DMS79 treated with DMSO at 0.1 percent for 48 hours (cell line): ENCODE measurements at places on chromosomes 2 and 18.

DNA sequence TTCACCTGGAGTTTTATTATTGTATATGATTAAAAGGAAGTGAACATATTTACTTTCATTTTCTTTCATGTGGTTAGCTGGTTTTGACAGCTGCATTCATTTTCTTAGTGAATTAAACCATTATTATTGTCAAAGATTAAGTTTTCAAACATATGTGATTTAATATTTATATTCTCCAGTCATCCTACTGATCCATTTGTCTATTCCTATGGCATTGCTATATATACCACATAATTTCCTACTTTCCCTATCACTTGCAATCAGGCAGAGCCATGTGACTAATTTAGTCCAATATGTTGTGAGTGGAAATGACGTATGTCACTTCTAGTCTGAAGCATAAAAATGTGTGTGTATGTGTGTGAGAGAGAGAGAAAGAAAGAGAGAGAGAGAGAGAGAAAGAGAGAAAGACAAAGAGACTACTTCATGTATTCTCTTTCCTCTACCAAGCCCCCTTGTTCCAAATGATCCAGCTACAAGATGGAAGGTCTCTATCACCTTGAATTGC lies 12.0 kb upstream of the TACR1 start:
- no peak for DNase-seq

DNA sequence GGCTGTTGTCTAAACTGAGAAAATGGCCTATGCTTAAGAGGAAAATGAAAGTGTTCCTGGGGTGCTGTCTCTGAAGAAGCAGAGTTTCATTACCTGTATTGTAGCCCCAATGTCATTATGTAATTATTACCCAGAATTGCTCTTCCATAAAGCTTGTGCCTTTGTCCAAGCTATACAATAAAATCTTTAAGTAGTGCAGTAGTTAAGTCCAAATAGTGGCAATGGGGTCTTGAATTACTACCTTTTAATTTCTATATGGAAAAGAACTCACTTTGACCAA lies 13.8 kb upstream of the ALLC start:
- DNase-seq, result no peak

GRCh38 chr18:905948-906415 lies 1.3 kb downstream of the ADCYAP1 start:
- DNase-seq, result peak; percentile 65

DNA sequence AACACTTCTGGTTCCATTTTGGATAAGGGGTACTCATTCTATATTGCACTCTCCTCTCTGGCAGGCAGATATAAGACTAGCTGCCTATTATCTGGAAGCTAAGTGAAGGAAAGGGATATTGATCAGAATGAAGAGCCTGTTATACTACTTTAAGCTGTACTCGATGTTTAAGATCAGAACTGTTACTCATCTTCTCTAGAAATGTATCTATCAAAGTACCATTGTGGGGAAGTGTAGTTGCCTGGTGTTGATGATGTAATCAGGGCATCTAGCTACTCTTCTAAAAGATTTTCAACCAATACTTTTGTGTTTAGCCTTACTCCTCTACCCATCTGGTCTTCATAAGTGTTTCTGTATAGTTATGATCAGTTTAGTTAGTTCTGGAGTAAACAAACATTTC lies 5.8 kb downstream of the CAMKMT start:
- no peak for DNase-seq

DNA sequence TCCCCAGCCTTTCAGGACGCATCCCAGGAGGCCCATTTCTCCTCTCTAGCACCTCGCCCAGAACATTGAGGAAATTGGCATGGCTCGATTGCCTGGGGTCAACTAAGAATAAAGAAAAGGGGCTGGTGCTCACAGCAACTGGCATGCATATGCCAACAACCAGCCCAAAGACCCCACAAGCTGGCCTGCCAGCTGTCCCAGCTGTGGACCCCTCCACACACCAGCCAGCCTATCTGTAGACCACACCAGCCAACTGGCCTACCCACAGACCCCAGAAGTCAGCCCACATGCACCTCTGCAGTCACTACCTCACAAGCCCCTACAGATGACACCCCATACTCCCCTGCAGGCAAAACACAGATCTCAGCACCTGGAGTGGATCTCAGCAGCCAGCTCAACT lies 123.8 kb upstream of the ID2 start:
- DNase-seq, result no peak

GRCh38 chr2:186806591-186806990 lies 42.4 kb downstream of the ZSWIM2 start:
- no peak for DNase-seq

GRCh38 chr2:235098736-235099494 lies 147.1 kb downstream of the SH3BP4 start:
- no peak for DNase-seq

- no peak for DNase-seq
Observed at GRCh38 chr2:72947952-72948830, 30.9 kb downstream of the EMX1 start.

DNA sequence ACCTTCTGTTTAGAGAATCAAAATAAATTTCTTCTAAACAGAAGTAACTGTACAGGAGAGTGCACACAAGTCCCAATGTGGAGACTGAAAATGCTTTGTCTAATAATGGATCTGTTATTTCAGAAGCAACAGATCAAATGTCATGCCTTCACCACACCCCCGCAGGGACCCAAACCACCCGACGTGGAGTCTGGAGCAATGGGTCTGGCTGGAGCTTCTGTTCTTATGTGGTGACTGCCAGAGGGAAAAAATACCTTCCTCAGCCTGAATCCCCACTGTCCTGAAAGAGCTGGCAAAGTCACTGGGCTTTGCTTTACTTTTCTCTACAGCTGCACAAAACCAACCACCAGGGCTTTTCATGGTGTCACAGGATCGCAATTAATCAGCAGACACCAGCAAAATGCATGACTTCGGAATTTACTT lies 119.0 kb upstream of the ZFP36L2 start:
- DNase-seq, result no peak

- no peak for DNase-seq
Observed at GRCh38 chr2:96097951-96098823, 18.2 kb downstream of the ADRA2B start.

DNA sequence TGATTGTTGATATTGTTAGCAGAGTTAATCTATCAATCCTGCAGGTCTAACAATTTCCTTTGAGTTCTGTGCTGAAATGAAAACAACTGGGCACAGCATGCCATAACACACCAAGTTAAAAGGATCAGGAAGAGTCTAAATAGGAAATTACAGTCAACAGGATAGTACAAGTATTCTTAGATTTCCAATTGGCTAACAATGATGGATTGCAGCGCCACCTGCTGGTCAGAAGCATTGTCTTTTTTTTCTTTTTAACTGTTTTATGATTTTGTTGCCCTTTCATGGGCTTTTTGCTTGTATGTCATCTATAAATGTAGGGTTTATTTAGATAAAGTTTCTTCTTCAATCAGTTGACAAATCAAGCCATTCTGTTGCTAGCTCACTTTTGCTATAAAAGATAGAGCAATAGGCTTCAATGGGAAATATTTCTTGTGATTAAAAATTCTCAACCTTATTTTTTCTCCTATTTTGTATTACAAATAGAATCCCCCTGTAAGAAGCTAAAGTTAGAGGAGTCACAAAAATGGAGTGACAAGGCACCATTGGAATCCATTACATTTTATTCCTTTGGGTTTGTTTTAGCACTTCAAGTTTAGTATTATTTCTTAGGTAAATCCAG lies 40.8 kb upstream of the RPRM start:
- DNase-seq, result peak; percentile 6

DNA sequence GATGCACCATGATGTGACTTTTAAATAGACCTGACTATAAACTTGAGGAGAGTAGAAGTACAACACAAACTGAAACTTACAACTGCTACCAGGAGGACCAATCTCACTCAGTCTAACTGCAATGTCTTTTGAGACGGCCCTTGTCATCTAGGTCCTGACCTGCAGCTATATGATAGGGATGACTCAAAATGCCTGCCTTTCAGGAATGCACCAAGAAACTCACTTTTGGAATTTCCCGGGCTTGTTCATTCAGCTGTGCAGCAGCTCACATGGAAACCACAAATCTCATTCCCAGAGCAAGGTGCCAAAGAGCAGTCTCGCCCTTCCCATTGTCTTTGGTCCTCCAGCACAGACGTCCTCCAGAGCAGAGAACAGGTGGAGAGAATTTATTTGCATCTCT lies 113.7 kb downstream of the SPOPL start:
- DNase-seq, result no peak

DNA sequence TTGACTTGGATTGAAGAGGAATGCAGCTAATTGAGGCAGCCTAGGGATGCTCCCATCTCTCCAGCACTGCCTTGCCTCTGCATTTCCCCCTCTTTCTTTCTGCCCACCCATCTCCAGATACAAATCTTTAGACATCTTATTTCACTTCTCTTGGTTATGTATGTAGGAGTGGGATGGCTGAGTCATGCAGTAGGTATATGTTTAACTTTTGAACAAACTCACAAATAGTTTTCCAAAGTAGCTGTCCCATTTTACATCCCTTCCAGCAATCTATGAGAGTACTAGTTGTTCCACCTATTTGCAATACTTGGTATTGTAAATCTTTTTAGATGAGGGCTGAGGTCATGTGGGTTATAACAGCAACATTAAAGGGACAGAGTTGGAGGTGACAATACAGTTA lies 329.9 kb downstream of the DYSF start:
- DNase-seq, result no peak

- no peak for DNase-seq
Observed at GRCh38 chr2:190415794-190416775, 7.9 kb downstream of the MFSD6 start.

DNA sequence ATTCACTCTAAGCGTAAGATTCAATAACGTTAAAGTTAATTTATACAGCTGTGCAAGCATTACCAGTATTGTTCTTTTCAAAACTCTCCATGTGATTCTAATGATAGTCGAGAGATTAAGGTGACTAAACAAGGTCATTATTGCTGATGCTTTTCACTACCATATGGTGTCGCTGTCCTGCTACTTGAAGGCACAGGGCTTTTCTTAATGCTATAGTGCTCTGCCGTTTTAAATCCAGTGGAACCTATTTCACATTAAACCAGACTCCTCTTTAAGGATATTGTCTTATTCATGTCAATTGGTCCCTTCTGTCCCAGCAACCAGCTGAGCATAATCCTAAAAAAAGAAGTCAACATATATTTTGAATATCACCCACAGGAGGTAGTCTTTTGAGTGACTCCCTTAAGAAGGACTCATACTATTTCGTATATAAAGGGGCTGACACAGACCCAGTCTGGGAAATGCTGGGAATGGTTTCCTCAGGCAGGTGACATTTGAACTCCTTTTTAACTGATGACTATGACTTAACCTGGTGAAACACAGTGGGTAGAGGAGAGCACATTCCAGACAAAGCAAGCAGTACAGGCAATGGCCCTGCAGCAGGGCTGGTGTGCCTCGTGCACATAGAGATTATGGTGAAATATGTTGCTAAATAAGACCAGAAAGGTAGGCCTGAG lies 53.9 kb upstream of the CYTIP start:
- peak; percentile 46 for DNase-seq

DNA sequence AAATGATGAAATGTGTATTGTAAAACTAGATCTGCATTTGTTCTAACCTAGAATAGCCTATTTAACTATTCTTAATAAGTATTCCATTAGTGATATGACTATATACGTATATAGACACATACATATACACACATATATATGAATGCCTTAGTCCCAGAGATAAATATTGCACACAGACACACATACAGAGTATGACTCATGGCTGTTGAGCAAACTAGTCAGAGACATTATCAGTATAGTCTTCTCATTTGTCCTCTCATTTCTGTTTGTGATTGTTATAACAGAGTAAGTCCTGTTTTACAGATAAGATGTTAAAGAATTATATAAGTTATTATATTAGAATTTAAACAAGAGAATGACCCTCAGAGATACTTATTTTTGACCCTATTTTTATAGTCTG lies 202.5 kb downstream of the CCDC102B start:
- DNase-seq, result no peak

DNA sequence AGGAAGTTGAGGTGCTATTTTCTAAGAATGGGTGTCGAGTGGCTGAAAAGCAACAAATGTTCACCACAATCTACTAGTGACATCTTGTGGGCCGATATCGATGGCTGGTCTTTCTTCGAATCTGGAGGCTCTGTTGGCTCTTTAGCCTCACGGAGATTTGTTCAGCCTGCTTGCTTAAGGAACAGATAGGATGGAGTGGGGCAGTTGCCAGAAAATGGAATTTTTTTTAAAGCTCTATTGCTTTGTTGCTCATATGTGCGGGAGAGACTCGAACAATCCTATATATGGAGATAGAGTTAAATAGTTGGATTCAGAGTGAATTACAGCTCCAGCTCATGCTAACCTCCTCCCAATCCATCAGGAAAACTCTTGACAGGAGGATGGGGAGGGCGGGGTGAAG lies 70.9 kb upstream of the LYPD6B start:
- no peak for DNase-seq

GRCh38 chr2:179593323-179593722 lies 268.1 kb downstream of the ZNF385B start:
- DNase-seq, result no peak

DNA sequence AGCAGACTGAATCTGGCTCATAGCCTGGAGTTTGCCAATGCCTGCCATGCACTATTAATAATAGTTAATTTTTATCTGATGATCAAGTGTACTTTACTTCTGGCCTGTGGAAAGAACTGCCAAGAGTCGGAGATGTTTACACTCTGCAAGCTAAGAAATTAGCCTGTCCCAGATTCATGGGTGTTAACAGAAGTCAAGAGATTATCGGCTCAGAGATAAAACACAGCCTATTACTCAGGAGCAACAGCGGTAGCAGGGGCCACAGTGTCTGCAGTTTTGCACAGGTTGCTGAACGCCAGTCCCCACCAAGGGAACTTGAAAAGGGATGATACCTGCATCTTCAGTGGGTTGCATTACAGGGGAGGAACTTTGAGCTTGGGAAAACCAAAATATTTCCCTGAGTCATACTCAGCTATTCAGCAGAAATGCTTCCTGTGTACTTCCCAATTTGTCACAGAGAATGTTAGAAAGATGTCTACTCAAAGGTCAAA lies 4.3 kb upstream of the ADI1 start:
- DNase-seq, result no peak

- DNase-seq, result peak; percentile 70
Observed at GRCh38 chr2:234502285-234502918, 5.5 kb upstream of the ARL4C start.

GRCh38 chr2:235937087-235937486 lies 231.1 kb downstream of the GBX2 start:
- no peak for DNase-seq

GRCh38 chr2:72925328-72925943 lies 8.1 kb downstream of the EMX1 start:
- DNase-seq, result no peak
